ENCODE measurements at places on chromosomes 16 and 17.
A peak's percentile ranks its signal among the peaks of the same experiment; 100 is the strongest.

GRCh38 chr17:42116705-42117396, 4.3 kb downstream of the KAT2A start:
- DNase-seq: peak; percentile 41

- no peak for DNase-seq
Measured at GRCh38 chr17:45287526-45288500, 25.9 kb upstream of the SPATA32 start.

DNA sequence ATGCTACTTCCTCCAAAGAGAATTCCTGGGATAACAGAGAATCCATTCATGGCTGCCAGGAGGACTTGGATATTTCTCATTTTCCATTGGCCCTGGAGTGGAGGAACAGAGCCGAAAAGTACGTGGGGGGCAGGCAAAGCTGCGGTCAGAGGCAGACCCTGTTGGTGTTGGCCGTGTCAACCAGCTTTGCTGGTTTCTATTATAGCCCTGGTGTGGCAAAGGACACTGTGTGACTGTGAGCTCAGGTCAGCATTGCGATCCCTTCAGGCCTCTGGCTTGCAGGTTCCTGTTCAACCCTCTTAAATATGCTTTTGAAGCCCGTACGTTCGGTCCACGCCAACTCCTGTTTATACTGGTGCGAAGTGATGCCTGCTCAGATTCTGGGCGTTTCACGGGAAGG, 596.2 kb downstream of the MAF start:
- DNase-seq: no peak

- no peak for DNase-seq
Measured at GRCh38 chr17:33603789-33604188, 310.7 kb upstream of the ASIC2 start.

DNA sequence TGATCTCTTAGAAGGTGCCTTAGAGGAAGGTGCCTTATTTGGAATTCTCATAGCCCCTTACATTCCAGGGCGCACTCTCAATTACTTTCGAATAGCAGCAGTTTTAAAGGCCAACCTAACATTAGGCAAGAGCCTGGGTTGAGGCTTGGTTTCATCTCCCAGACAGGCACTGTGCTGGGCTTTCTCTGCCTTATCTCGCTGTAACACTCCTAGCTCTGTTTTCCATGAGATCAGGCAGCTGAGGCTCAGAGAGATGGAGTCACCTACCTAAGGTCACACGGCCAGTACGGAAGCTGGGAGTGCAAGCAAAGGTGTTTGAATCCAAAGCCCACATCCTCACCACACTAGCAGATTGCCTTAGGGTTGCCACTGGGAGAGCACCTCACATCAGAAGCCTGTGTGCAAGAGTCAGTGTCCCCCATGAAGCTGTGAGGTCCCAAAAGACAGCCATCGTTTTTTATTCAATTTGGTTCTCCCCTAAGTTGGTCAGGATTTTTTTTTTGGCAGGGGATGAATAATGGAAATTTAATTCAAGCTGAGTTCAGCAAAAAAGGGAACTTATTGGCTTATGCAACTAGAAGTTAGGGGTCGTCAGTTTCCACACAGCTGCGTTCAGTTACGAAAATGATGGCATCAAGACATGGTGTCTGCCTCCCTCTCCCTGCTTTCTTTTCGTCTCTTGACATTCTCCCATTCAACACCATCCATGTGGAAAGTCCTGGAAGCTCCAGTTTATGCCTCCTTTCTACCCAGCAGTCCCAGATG, 206.4 kb downstream of the KATNIP start:
- no peak for DNase-seq

DNA sequence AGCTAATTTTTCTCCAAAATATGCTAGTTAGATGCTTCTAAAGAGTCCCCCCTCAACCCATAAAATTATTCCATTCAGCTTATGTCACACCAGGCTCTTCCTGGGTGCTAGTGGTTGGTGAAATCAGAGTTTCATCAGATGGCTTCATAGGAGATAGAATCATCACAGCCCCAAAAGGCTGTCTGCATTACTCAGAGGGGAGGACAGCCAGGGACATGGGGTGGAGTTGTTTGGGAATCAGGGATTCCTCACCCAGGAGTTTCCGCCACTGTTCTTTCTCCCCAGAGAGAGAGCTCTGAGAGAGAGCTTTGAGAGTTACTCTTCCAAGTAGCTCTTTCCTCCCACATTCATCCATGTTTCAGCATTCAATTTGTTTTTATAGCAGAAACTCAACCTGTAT, 288 bp upstream of the KRT34 start:
- DNase-seq: no peak

GRCh38 chr17:80168371-80168770, 1.5 kb upstream of the CARD14 start:
- DNase-seq: no peak

DNA sequence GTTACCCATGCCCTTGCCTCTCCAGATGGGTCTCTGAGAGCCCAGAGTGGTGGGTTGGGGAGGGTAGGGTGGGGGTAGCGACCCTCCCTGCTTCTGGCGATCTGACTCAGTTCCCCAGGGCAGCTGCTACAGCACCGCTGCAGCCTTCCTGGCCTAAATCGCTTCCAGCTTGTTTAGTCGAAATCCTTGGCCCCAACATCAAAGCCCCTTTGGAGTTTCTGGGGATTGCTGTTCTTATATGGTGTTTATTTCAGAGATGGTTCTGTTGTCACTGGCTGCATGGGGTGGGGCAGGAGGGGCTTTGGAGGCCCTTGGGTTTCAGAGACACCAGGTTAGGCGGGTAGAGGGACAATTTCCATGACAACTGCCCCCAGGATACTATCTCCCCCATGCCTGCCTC, 35.9 kb downstream of the FZD2 start:
- no peak for DNase-seq

DNA sequence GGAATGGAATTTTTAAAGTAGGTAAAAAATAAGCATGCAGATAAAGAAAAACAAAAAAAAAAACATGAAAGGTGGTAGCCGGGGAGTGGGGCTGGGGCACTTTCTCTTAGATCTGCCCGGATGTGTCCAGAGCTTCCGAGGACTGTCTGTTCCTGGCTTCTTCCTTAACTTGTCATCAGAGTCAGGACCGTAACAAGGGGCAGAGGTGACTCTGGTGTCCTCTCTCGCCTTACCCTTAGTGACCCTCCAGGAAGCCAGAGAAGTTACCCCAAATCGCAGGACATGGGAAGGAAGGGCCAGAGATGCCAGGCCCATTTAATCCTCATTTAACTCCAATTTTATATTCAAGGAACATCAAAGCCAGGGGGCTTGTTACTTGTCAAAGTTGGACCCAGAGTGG, 115.5 kb downstream of the ABCC6 start:
- no peak for DNase-seq

- no peak for DNase-seq
Measured at GRCh38 chr16:12526515-12526914, 277.2 kb downstream of the CPPED1 start.

- no peak for DNase-seq
Measured at GRCh38 chr17:83149761-83150251, 70.4 kb downstream of the METRNL start.

DNA sequence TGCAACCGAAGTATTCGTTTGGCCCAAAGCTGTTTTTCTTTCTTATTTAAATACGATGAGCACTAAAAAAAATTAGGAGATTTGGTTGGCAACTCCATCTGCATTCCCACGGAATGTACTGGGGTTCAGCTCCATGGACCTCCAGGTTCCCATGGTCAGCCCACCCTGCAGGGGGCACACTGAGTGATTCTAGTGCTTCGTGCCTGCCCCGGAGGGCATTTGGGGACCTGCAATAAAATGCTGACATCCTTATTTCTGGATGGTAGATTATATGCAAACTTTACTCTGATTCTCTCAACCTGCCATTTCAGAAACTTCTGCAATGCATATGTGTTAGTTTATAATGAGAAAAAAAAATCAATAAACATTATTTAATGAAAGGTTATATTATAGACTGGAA, 339.4 kb downstream of the XYLT1 start:
- DNase-seq: no peak

DNA sequence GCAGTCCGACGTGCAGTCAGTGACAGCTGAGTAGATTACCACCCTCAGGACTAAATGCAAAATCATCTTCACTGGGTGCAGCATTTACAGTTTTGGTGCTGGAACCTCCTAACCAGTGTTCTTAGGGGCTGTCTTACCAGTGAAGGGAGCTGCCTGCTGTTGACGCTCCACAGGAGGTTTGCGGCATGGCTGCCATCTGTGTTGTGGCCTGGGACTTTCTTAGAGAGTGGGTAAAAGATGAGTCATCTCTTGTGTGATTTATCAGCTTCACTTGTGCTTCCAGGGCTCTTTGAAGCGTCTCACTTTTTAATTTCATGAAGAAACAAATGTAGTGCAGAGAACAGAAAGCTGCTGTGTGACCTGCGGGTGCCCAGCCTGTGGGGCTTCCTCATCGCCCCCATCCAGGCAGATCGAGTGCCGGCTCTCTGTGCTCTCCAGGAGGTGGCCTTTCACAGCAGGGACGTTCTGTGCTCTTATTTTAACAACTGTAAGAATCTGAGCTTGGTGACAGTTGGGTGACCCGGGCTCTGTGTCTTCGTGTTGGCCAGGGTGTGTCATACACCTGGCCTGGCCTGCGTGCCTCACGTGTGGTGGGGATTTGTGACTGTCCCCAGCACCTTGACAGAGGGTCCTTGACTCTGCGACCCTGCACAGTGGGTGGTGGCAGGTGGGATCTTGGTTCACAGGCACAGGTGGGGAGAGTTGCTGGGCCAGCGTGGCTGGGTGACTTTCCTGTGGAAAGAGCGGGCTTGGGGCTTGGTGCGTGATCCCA, 24.3 kb upstream of the ZNF750 start:
- DNase-seq: peak; percentile 34

- DNase-seq: no peak
Measured at GRCh38 chr16:220021-220420, 9.2 kb downstream of the LUC7L start.

GRCh38 chr17:7932949-7933348, 943 bp downstream of the CNTROB start:
- no peak for DNase-seq

DNA sequence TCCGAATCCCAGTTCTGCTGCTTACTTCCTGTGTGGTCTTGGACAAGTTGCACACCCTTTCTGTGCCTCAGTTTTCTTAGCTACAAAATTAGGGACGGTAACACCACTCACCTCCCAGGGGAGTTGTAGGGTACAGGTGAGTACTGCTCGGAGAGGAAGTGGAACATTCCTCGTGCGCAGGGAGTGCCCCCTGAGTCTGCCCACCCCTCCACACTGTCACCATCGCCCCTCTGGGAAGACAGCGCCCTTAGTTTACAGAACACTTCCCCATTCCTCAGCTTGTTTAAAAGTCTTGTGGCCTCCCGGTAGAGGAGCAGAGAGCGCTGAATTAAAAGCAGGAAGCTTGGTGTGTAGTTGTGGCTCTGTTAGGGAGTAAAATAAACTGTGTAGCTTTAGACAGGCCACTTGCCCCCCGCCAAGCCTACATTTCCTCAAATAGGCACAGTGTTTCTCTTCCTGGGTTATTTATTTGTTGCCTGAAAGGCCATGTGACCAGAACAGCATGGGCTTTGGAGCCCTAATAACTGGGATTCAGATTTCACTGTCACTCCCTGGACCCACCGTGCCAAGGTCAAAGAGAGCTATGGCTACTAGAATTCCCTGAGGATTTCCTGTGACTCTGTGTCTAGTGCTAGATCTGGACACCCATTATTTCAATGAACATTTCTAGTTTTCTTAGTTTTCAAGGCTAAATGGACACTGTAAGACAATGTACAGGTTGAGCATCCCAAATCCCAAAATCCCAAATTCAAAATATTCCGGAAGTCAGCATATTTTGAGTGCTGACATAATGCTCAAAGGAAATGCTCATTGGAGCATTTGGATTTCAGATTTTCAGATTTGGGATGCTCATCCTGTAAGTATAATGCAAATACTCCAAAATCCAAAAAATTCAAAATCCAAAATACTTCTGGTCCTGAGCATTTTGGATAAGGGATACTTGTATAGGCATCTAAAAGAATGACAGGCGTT, 372.5 kb downstream of the SNX29 start:
- DNase-seq: no peak

DNA sequence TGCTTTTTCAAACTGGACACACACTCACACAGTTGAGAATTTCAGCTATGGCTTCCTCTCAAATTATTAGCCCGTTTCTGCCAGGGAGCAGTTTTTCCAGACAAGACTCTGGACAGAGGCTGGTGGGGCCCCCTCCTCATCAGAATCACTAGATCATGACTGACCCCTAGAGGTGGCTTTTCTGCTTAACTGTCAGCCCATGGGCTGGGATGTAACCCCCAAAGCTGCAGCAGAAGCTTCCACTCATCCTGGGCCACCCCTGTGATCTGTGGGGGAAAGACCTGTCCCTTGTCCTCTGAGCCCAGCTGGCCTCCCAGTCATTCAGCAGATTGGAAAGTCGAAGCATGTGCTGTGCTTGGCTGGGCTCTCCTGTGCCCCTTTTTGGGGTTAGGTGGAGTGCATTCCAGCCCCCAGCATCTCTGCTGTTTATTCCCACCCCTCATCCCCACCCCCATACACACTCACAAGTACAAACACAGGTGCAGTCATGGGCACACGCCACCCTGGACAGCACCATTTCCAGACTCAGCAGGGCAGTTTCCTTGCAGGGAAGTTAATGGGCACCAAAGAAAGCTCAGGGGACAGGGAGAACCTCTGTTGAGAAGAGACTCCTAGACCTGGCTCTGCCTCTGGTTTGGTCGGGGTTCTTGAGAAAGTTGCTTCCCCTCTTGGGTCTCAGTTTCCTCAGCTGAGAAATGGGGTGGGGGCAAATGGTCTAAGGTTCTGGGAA, 77.6 kb upstream of the RBL2 start:
- DNase-seq: no peak

DNA sequence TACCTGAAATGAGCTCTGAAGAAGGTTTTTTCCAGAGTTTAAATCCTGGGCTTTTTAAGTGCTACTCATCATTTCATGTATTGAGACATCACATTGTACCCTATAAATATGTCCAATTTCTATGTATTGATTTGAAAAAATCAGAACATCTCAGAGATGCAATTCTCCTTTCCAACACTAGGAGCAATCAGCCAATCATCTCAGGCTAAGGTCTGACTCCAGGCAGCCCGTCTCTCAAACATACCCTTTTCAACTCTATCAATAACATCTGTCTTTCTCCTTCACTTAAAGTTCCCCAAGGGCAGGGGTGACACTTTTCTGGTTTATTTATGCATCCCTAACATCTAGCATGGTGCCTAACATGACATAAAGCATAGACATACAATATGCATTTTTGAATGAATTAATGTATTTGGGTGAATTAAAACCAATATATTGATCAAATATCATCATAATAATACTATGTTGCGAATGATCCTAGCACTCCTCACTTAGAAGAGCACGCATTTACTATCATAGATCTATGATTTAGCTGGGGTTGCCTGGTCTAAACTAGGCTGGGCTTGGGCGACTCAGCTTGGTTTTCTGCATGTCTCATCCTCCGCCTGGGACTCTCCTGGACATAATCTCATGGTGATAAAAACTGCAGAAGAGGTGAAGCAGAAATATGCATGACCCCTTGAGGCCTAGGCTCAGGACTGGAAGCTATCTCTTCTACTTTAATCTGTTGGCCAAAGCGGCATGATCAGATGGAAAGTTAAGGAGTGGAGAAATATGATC, 5.2 kb upstream of the CDH11 start:
- no peak for DNase-seq

- no peak for DNase-seq
Measured at GRCh38 chr17:58325976-58326468, 2.6 kb downstream of the TSPOAP1 start.
